Stimulated activated CD8-positive, alpha-beta memory T cell treated with anti-CD3 and anti-CD28 coated beads, Interleukin-7, amount 100 ng/mL, for 48 hours (primary cell): ENCODE measurements at places on chromosomes 6 and 20.
A peak's percentile ranks its signal among the peaks of the same experiment; 100 is the strongest.

- DNase-seq = no peak
These were observed 21.4 kb downstream of the RRBP1 start for GRCh38 chr20:17660667-17661066.

DNA sequence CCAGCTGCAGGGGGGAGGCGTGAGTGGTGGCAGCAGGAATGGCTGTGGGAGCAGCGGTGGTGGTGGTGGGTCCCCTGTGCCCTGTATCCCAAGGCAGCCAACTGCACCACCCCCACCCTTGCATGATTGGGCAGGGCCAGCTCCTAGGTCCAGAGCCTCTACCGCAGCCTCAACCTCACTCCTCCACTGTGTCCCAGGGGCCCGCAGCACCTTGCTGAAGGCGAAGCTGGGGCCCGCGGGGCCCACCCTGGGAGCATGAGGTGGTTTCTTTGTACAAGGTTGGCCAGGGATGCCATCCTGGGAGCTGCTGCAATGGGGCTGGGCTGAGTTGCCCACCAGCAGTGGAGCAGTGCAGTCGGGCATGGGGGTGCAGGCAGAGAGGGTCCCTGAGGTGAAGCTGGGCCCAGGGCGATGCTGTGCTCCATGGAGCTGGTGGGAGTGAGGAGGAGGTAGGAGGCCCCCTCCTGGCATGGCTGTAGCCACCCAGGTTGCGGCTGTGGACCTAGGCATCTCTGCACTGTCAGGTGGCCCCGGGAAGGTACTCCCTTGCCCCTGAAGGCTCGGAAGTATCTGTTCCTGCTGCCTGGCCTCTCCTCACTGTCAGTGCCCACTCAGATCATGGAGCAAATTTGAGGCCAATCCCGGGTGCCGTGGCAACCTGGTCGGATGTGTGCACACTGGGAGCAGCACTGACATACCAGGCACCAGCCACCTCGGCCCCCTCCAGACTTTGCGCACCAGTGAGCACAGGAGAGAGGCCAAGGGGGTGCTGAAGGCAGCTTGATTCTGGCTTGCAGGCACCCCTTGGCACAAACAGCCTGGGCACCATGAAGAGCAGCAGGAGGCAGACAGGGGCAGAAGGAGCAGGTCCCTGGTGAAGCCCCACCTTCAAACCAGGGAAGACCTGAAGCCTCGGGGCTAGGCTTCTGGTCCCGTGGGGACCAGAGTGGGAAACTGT is 60.2 kb upstream of the L3MBTL3 start:
- DNase-seq = no peak

DNA sequence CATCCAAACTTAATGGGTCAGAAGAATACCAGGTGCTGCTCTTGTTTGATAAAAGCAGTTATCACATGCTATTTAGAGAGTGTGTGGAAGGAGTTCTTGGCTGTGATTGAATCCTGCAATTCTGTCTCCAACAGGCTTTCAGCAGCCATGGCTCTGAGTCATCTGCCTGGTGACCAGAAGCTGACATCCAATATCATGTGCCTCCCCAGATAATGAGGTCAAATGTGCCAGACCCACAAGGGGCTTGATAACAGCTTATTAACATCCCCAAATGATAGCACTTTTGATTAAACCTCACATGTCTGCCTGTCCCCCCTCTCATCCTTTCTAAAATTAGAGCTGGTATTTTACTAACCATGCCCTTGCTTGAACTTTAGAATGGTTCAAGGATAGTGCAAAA is 175.7 kb upstream of the PLN start:
- DNase-seq = no peak

GRCh38 chr6:139311831-139312230 is 20.0 kb upstream of the TXLNB start:
- DNase-seq = no peak

DNA sequence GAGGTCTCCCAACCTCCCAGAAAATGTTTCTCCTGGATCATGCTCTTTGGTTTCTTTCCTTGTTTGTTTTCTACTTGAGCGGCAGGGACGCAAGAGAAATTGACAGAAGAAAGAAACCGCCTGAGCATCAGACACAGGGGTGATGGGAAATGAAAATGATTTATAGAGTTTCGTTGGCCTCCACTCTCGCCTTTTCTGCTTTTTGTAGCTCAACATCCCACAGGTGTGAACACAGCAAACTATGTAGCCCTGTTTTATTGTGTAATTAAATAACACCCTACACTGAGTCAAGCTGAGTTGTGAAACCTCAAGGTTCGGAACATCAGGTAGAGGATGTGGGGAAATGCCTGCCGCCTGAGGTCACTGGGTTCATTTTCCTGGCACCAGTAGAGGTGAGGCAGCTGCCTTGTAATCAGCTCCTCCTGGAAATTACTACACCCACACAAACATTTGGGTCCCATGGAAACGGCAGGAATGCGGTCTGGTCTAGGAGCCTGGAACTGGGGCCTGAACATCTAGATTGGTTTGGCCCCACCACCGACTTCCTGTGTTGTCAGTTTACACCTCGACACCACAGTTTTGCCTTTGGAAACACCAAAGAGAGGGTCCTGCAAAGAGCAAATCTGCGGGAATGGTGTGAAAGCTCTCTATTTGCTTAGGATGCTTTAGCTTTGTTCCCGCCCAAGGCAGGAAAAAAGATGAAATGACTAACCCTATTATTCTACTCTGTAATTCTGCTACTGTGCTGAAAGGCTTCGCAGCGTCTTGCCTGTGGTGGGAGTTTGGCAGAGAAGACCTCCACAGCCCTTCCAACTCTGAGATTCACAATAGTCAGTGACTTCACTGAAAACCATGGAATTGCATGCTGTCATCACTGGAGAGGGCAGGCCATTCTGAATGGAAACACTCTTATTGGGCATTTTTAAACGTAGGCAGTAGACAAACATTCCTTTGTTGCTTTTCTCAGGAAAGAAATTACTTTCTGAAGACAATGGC is 53.0 kb downstream of the ADAT2 start:
- peak; percentile 2 for DNase-seq

GRCh38 chr6:111709615-111710398 is 104.1 kb upstream of the TRAF3IP2 start:
- no peak for DNase-seq

GRCh38 chr20:60870040-60870439 is 382.0 kb upstream of the CDH4 start:
- DNase-seq = no peak

DNA sequence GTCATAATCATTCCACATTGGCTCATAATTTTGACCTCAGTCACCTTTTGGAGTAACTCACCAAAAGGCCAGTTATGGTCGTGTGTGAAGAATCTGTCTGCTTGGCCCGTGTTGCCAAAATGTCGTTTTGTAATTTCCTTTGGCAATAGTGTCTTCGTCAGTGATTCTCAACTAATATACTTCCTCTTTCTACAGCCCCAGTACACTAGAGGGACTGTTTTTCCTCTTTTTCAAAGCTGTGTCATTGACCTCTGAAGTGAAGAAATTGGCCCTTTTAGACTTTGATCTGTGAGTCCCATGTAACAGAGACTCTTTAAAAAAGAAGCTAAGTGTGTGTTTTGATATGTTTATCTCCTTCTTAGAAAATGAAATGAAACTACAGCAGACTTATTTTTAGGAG is 5.2 kb downstream of the FOXO3 start:
- no peak for DNase-seq

DNA sequence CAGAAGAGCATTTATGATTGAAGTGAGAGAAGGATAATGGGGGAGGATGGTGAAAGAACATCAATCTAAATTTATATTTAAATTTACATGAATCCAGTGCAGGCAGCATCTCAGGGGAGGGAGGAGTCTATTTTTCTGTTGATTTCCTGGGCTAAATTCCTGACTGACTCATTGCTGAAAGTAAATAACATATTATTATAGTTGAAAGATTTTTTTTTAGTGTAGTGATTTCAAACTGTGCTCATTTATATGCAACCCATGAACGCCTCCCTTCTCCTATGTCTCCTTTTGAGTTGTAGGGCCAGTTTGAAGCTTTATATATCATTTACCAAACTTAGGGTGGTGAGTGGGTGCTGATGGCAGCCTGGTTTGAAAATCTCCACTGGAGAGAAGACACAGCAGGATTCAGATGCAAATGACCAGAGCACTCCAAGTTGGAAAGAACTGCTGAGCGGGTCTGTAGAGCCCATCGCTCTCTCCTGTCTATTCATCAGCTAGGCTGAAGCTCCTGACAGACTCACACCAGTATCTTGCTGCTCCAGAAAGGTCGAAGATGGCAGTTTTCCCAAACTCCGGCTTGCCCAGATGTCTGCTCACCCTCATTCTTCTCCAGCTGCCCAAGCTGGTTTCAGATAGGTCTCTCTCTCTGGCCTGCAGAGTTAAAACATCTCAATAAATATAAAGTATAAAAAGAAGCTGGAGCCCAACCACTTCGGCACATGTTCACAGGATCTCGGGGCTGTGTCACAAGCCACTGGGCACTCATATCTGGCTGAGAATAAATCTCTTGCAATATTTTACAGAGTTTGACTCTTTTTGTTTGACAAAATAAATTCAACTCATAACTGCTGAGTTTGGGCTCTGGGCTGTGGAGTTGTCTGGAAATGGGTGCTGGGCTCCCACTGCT is 18.3 kb downstream of the BTN2A1 start:
- no peak for DNase-seq

GRCh38 chr6:356828-357251 is 34.7 kb upstream of the IRF4 start:
- no peak for DNase-seq

GRCh38 chr6:137219664-137220252 is 573 bp upstream of the IFNGR1 start:
- no peak for DNase-seq

GRCh38 chr20:9441948-9442347 is 72.4 kb upstream of the LAMP5 start:
- DNase-seq = no peak

- no peak for DNase-seq
These were observed 40.2 kb upstream of the TNFRSF21 start for GRCh38 chr6:47349931-47350330.

DNA sequence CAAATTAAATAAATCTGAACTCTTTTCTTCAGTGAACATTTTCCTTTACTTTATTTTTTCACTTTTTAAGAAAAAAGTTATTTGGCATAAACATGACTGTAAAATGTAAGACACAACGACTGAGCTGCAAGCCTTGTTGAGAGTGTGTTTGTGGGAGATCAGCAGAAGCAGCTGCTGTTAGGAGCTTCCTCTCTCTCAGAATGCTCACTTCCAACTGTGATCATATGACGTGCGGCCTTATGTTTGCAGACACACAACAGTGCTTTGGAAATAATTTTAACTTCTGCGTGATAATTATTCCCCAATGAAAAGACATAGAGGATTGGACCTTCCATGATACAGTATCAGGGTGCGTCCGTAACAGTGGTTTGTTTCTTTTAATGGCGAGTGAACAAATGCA is 104.0 kb downstream of the ARHGAP18 start:
- DNase-seq = no peak
